Astrocyte of the hippocampus (primary cell): ENCODE measurements at places on chromosomes 12 and 14.
A peak's percentile ranks its signal among the peaks of the same experiment; 100 is the strongest.

DNA sequence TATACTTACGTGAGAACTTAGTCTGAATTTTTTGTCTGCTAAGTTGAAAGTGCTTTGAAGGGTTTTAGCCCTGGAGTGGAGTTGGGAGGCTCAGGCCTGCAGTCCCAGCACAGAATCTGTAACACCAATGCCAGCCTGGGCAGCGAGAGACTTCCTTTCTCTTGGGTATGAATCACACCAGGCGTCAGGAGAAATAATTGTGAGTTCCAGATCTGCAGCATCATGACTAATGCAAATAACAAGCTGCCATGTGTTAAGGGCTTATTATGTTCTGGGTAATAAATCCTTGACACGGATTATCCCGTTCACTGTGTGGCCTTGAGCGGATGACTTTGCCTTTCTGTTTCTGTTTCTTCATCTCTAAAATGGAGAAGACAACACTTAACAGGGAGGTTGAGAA is 70.6 kb downstream of the B4GALNT3 start:
- peak; percentile 71 for DNase-seq

DNA sequence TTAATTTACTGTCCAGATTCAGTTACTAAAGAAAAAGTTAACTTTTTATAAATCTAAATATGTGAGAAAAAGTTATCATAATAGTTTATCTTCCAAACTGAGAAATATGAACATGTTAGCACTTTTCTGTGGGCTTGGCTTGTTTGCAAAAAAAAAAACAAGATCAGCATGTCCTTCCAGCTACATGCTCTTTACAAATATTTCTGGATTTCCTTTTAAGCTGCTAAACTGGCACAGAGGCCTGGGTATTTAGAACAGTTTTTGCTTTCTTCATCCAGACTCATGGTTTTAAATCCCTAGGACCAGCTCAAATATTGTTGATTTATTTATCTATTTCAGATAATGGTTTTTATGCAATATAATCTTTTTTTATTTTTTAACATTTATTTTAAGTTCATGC is 1444.5 kb upstream of the FLRT2 start:
- DNase-seq, result no peak

DNA sequence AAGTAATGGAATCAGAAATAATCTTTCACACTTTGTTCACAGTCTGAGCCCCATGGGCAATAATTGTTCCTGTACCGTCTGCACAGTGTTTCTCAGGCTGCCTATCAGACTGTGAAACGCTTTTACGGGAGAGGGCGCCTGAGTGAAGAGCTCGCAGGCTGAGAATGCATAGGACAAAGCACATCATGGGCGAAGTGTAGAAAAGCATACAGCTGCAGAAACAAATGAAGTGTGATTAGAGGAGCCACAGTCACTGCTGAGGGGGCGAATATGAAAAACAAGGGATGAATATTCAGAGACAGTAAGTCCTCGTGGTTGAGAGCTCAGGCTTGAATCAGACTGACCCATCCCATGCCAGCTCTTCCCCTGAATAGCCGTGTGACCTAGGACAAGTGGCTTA is 438.4 kb upstream of the DCN start:
- DNase-seq, result peak; percentile 54

- DNase-seq, result peak; percentile 31
Observed at GRCh38 chr14:59177262-59177661, 11.2 kb upstream of the DAAM1 start.

- DNase-seq, result peak; percentile 69
Observed at GRCh38 chr12:88242571-88242925, 100.4 kb downstream of the TMTC3 start.
